AG04449 (cell line): ENCODE measurements at places on chromosomes 11 and 22.

DNA sequence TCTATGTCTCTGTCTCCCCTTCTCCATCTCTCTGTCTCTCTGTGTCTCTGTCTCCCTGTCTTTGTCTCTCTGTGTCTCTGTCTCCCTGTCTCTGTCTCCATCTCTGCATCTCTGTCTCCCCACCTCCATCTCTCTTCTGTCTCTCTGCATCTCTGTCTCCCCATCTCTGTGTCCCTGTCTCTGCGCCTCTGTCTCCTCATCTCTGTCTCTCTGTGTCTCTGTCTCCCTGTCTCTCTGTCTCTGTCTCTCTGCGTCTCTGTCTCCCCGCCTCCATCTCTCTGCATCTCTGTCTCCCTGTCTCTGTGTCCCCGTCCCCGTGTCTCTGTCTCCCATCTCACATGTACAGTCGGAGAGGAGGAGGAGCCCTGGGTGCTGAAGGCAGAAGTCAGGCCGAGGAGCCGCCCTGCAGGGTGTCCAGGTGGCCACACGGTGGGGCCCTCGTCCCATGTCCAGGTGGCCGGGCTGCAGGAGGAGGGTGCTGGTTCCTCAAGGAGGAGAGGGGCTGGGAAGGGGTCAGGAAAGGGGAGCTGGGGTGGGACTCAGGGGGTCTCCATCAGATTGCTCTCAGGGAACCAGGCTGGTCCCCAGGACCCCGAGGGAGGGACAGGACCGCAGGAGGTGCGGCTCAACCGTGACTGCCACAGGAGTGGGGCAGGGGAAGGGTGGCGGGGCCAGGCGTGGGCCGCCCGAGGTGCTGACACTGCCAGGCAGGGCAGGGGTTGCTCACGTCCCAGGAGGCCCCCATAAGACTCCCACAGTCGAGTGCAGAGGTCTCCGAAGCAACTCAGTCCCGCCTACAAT, 25.6 kb upstream of the TH start:
- no peak for DNase-seq

GRCh38 chr22:32636884-32637283, 162.3 kb downstream of the FBXO7 start:
- DNase-seq = no peak

- DNase-seq = no peak
Observed at GRCh38 chr11:86769219-86769618, 31.1 kb upstream of the PRSS23 start.

- no peak for DNase-seq
Observed at GRCh38 chr11:20090654-20091374, 69.5 kb downstream of the DBX1 start.

- peak; percentile 87 for DNase-seq
Observed at GRCh38 chr11:129639300-129639699, 176.3 kb upstream of the TMEM45B start.

DNA sequence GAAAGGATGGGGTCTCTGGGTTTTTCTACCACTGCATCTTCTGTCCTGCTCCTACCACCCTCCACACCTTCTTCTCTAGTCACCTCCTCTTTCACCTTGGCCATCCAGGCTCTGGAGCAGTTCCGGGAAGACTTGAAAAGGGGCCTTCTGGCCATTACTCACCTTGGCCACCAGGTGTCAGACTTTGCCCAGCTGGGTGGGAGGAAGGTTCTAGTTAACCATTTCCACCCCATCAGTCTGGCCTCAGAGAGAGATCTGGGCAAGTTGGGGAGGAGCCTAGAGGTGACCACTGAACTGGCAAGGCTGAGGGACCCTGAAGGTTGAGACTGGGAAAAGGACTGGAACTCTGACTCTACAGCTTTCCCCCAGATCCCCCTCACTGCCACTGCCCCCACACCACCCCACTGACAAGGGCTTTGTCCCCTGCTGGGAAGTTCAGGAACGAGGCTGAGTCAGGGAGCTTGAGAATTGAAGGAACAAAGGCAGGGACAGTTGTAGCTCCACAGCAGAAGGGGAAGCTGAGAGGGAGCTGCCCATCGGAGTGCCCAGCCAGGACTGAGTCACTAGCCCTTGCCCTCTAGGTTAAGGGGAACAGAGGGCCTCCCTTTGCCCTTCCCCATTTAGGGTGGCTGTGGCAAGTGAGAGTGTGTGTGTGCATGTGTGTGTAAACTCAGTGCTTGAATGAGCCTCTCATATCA, 3.7 kb upstream of the POLD4 start:
- no peak for DNase-seq

- DNase-seq = no peak
Observed at GRCh38 chr11:74257959-74258553, 53.4 kb downstream of the P4HA3 start.

DNA sequence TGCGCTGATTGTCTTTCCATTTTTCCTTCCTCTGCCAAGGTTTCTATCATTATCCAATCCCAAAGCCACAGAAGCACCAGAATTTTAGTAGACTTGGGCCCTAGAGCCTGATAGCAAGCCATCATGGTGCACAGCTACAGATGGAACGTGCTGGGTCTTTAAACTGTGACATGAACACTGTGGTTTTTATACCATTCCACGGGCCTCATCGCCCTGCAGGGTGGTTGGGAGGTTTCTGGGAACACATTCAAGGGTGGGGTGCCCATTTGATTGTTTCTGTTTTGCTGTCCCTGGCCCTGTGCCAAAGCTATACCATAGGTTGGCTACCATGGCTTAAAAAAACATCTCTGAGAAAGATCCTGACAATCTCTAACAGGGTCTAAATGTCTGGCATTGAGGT, 151.9 kb downstream of the CACNA1I start:
- DNase-seq = no peak

- DNase-seq = no peak
Observed at GRCh38 chr11:17414317-17414737, 25.9 kb upstream of the KCNJ11 start.

- no peak for DNase-seq
Observed at GRCh38 chr11:46305295-46305694, 27.8 kb downstream of the CREB3L1 start.

DNA sequence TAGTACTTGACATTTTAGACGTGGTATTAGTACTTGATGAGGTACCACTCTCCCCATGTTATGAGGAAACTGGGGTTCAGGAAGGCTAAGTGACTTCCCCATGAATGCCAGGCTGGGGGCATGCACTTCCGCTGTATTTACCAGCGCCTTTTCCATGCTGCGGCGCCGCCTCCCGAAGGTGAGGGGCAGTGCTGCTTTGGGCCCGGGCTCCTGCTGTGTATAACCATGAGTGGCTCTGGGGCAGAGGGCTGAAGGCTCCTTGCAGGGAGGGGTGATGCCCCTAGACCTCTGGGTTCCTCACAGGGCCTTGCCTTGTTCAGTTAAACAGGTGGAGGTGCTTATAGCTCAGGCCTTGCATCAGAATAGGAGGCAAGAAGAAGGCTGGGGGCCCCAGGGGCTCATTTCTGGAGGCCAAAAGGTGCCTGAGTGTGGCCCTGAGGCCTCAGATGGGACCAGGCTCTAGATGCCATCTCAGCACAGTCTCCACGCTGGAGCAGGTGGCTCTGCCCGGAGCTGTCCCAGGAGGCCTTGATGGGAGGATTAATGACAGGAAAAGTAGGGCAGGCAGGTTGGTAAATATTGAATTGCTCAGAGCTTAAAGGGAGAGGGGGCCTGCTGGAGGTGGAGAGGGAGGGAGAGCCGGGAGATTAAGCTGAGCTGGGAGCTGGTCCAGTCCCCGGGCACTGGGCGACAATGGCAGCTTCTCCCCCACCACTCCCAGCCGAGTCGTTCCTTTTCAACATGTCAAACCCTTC, 129.6 kb downstream of the CEP164 start:
- DNase-seq = no peak

DNA sequence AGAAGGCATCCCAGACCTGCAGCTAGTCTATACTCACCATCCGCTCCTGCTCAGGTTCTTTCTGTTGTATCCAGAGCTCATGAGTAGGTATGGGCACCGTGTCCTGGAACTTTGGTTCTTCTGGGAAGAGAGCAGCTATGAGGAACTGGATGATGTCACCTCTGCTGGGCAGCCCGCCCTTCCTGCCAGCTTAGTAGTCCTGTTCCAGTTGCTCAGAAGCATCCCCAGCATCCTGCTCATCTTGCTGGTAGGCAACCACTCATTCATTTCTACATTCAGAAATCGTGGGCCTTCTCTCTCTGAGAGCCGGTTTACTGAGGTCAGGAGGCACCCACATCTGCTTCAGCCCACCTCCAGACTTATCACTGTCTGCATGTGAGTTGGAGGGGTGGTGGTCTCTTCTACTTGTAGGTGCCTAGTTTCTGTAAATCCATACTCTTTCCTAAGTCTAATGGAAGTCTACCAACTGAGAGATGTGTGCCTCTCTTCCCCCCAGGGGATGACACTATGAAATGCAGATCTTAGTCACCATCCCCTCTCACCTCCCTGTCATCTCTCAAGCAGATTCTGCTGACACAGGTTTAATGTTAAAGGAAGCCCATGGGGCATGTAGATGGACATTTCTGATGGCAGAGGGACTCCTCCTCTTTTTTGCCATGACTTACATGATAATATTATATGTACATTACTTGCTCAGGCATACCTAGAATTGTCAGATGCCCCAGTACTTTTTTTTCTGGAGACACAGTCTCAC, 29.6 kb upstream of the CCDC134 start:
- no peak for DNase-seq

- DNase-seq = no peak
Observed at GRCh38 chr11:62044639-62045121, 77.2 kb upstream of the FTH1 start.

DNA sequence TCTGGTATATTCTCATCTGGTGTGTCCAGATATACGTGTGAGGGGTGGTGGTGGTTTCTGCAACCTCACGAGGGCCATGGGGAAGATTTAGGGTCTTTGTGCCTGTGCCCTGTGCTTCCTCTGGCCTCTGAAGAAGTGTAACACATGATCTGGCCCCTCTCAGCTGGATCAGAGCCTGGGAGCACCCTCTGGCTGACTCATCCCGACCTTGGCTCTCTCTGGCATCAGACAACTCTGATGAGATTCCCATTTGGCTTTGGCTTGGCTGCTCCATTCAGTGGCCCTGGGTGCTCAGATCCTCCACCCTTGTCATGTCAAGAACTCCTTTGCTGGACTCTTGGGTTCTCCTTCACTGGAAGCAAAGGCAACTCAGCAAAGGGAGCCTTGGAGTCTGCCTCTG, 45.2 kb downstream of the RASSF10 start:
- no peak for DNase-seq

DNA sequence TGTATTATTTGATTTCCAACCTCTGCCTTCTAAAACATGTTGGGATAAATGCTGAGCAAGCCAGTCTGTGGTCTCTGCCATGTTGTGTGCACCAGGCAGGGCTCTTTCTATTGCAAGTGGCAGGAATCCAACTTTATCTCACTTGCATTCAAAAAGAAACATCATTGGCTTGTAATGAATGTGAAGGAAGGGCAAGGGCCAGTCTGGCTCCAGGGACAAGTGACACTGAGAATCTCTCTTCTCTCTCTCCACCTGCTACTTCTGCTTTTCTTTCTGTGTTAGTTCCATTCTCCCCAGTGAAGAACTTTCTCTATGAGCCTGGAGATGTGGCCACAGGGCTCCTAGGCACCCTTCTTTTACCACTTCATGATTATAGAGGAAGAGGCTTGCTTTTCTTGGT, 329.9 kb upstream of the NCAM1 start:
- no peak for DNase-seq

GRCh38 chr11:808427-809286, 1.1 kb upstream of the RPLP2 start:
- no peak for DNase-seq

- DNase-seq = no peak
Observed at GRCh38 chr22:44956840-44957767, 52.7 kb downstream of the PHF21B start.

DNA sequence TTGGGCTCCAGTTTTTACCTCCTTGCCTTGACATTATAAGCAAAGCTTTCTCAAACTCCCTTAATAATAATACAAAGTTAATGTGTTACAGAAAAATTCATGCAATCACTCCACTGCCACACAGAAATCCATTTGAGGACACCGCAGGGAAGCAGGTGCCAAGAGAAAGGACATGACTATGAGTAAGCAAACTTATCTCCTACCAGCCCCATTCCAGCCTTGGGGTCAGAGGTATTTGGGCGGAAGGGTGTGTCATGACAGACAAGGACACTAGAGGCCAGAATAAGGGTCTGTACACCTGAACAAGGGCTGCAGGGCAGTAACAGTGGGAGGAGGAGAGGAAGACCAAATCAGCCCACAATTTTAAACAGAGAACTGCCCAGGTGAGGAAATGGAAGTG, 5.9 kb downstream of the GNG3 start:
- no peak for DNase-seq

- peak; percentile 88 for DNase-seq
Observed at GRCh38 chr11:36149538-36150242, 139.5 kb downstream of the COMMD9 start.

GRCh38 chr11:32154275-32154674, 63.4 kb downstream of the RCN1 start:
- no peak for DNase-seq
